Retinal pigment epithelial cell (primary cell): ENCODE measurements at places on chromosomes 13 and 19.

DNA sequence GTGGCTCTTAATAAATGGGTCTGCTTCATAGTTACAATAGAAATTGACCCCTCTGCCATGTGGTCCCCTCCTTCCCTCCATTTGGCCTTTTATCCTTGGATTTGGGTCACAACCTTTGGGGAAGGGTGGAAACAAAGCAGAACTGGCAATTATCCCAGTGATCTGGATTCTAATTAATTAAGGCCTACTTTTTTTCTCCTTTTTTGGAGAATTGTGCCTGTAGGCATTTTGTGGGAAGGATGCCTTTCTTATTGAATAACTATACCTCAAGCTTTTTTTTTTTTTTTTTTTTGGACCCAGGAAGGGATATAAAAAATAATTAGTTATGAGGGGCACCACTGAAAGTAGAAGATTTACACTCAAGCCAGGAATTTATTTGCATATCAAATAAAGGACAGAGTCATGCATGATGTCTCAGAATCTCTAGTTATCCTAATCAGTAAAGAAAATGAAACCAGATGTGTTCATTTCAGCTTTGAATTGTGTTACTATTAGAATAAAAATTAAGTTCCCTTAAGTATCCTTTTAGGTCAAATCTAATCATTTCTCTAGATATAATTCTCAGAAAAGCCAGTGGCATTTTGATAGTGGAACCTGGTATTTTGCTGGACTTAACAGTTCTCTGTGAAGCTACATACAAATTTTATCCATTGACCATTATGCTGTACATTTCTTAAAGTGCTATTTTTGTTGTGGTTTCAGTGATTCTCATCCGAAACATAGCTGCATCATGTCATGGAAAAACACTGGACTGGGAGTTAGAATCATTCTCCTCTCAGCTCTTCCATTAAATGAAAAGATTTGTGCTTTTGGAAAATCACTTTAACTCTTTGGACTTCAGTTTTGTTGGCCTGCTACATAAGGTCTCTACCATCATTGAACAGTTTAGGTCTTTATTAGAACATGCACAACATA is 129.3 kb downstream of the KCNRG start:
- no peak for DNase-seq

- no peak for DNase-seq
Observed at GRCh38 chr19:35345671-35346111, 2.0 kb upstream of the FFAR1 start.

GRCh38 chr13:47184321-47184720 is 287.5 kb upstream of the HTR2A start:
- no peak for DNase-seq

DNA sequence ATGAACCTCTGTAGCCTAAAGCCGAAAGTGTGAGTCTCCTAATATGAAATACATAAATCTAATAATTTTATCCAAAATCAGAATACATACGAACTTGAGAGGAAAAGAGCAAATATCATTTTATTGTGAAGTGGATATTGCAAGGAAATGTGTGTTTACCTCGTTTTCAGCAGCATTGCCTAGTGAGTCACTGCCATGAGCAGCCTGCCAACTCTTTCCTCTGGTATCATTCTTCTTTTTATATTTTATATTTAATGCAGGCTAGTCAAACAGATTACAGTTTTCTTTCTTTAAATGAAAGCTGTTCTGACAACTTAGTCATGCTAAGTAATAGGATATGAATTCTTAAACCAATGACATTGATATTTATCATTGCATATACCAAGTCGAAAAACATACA is 44.2 kb downstream of the EDNRB start:
- peak; percentile 43 for DNase-seq

- DNase-seq: no peak
Observed at GRCh38 chr13:59877933-59878332, 285.8 kb downstream of the DIAPH3 start.

DNA sequence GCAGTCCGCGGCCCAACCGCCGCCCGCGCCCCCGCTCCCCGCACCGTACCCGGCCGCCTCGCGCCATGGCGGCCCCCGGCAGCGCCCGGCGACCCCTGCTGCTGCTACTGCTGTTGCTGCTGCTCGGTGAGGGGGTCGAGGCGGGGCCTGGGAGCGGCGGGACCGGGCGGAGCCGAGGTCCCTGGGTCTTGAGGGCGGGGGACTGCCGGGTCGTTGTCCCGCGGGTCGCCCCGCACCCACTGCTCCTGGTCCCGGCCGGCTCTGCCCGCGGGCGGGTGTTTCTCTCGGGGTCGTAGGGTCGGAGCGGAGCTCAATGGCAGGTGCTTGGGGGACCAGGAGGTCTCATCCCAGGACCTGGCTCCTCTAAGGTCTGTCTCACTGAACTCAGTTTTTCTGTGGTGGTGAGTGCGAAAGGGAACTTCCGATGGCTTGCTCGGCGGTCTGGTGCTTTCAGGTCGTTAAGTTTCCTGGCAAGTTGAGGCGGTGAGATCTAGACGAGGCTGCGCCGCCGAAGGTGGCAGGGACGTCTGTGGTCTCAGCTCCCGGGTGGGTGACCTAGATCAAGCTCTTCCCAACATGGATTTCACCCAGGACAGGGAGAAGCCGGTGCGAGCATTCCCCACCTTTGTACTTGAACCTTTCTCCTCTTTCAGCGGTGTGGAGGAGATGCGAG is 467 bp downstream of the LAMP1 start:
- no peak for DNase-seq

- no peak for DNase-seq
Observed at GRCh38 chr19:47994209-47994802, at the start of gene ELSPBP1. TSS of gene ELSPBP1 (plus strand) at chr19:47994632. CDS start at chr19:48008668, 14,036 bp downstream.

- DNase-seq: no peak
Observed at GRCh38 chr13:101303521-101303920, 112.8 kb downstream of the NALCN start.

DNA sequence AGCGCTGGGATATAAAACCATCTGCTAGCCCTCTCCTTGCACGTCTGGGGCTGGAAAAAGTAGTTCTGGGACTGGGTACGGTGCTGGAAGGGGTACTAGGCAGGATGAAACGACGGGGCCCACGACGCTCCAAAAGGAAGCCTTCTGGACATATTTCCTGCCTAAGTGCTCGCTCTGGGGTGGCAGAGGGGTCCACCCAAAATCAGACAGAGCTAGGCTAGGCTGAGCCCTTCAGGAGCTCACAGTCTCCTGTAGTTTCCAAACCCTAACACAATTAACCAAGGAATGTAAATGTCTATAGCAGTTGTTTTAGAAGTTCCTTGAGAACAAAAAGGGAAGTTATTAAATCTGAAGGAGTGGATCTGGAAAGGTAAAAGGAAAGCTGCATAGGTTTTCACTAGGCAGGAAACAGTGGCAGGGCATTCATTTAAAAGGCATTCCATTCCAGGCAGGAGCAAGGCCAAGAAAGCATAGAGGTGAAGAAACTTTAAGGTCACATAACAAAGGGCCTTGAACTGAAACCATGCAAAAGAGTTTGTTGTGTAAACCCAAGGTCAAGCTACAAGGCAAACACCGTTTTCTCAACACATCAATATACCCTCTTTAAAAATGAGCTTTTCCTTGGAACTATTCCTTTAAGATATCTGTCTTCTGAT is 634 bp upstream of the DIAPH3 start:
- DNase-seq: no peak

GRCh38 chr13:23843436-23843835 is 45.8 kb downstream of the MIPEP start:
- DNase-seq: no peak

- no peak for DNase-seq
Observed at GRCh38 chr19:39208175-39208795, 4.2 kb upstream of the SYCN start.

GRCh38 chr13:91238036-91238435 is 109.5 kb upstream of the MIR17HG start:
- DNase-seq: no peak
